ENCODE measurements at places on chromosomes 11 and 22.

GRCh38 chr11:105158436-105158835 is 18.9 kb upstream of the CARD18 start:
- DNase-seq: no peak

- no peak for DNase-seq
These were observed 50.5 kb downstream of the RBX1 start for GRCh38 chr22:41001722-41002122.

- DNase-seq: no peak
These were observed 3.2 kb upstream of the THY1 start for GRCh38 chr11:119426142-119426541.

DNA sequence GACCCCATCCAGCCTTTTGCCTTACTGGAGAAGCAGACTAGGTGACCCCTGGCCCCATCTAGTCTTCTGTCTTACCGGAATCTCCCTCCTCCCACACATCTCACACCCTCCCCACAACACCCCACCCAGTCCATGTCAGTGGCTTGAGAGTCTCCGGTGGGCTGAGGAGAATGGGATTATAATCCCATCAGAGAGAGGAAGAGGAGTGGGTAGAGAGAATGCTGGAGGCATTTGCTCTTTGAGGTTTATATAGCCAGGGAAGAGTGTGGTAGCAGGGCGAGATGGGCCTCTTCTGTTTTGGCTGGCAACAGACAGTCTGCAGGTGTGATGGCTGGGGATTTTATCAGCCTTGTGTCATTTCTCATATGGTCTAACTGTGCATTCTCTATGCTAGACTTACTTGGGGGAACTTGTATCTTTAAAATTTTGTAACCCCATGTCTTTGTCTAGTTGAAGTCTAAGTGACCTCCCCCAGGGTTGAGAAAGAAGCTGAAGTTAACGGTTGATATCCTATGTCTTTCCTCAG is 50.3 kb downstream of the GRAMD1B start:
- no peak for DNase-seq

DNA sequence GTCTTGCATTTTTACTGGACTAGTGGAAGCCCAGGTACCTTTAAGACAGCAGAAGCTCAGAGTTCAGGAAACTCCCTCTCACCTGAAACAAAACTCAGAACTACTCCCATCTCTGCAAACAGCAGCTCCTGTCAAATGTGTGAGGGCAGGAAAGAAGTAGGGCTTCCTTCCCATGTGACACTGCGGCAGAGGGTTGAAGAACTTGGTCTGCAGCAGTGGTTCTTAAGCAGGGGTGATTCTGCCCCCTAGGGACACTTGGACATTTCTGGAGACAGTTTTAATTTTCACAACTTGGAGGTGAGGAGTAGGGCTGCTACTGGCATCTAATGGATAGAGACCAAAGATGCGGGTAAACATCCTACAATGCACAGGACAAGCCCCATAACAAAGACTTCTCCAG is 63.4 kb downstream of the RCN1 start:
- no peak for DNase-seq

DNA sequence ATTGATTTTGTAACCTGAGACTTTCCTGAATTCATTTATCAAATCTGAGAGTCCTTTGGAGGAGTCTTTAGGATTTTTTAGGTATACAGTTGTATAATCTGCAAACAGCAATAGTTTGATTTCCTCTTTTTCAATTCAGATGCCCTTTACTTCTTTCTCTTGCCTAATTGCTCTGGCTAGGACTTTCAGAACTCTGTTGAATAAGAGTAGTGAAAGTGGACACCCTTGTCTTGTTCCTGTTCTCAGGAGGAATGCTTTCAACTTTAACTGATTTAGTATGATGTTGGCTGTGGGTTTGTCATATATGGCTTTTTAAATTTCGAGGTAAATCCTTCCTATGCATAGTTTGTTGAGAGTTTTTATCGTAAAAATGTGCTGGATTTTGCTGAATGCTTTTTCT is 227.4 kb downstream of the CSNK2A3 start:
- no peak for DNase-seq

- no peak for DNase-seq
These were observed 55.1 kb downstream of the DLG2 start for GRCh38 chr11:85572056-85572455.

DNA sequence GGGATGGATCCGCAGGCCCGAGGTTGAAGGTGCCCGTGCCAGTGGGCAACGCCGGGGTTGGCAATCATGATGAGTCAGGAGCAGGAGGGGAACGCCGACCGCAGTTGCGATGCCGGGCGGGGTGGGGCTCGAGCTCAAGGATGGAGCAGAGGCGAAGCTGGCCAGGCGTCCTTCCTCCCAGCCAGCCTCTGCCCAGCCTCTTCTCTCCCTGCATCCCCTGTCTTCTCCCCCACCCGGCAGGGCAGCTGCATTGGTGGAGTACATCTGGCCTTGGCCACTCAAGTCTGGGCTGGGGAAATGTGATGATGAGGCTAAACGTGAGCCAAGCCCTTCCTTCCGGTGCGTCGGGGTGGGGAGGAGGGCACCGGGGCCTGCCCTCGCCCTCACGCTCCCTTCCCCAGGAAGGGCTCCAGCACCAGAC is 3.9 kb downstream of the IFITM10 start:
- no peak for DNase-seq

- DNase-seq: no peak
These were observed 836.6 kb downstream of the NTM start for GRCh38 chr11:132206993-132207392.

DNA sequence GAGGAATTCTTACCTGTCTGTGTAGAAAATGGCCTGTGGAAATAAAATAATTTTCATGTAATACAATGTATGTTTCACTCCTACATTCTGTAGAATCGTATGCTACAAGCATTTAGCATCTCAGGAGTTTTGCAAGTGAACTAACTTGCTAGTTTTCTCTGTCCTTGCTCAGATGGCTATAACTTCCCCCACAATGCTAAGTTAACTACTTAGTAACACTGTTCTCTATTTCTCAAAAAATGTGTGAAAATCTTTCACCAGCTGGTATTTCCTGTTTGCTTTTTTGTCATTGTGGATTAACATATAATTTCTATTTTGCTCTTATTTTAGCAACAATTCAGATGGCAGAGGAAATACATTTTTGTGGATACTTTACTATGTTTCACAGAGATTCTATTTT is 4.4 kb downstream of the OR4S2 start:
- DNase-seq: no peak

DNA sequence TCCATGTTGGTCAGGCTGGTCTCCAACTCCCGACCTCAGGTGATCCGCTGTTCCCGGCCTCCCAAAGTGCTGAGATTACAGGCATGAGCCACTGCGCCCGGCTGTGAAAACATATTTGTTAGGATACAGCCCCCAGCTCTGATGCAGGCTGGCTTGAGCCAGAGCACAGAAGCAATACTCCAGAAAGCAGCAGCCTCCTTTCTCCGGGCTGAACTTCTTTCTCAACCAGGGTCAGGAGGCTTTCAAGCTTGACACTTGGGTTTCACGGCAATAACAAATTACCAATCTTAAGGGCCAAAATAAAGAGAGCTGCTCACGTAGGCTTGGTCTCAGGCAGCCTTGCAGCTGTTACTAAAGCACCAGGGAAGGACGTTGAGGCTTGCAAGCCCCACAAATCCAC is 10.8 kb upstream of the CECR2 start:
- no peak for DNase-seq

DNA sequence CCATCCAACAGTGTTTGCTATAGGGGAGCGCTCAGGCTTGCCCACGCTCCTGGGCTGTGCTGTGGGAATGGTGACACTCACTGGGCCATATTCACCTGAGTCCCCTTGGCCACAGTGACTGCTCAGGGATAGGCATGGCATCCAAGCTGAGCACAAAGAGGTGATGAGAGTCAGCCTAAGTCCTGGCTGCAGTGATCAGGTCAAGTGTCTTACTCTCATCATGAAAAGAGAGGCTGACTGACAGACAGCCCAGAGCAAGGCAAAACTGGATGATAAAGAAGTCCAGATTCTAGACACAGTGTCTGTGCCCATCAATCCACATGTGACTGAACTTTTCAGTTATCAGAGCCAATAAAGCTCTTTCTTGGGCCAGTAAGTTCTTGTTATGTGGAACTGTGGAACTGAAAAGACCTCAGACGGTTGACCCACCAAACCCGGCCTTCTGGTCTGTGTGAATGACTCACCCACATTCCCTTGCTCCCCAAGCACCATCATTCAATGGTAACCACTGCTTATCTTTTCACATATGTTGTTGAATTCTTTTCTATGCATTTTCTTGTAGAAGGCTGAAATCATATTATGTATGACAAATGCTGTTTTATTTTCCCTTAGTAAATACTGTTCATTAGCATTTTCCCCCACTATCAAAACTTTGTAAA is 43.2 kb upstream of the YPEL1 start:
- DNase-seq: no peak

GRCh38 chr11:79227767-79228755 is 212.8 kb downstream of the TENM4 start:
- DNase-seq: no peak

- DNase-seq: no peak
These were observed 27.9 kb downstream of the YPEL1 start for GRCh38 chr22:21707677-21708076.

DNA sequence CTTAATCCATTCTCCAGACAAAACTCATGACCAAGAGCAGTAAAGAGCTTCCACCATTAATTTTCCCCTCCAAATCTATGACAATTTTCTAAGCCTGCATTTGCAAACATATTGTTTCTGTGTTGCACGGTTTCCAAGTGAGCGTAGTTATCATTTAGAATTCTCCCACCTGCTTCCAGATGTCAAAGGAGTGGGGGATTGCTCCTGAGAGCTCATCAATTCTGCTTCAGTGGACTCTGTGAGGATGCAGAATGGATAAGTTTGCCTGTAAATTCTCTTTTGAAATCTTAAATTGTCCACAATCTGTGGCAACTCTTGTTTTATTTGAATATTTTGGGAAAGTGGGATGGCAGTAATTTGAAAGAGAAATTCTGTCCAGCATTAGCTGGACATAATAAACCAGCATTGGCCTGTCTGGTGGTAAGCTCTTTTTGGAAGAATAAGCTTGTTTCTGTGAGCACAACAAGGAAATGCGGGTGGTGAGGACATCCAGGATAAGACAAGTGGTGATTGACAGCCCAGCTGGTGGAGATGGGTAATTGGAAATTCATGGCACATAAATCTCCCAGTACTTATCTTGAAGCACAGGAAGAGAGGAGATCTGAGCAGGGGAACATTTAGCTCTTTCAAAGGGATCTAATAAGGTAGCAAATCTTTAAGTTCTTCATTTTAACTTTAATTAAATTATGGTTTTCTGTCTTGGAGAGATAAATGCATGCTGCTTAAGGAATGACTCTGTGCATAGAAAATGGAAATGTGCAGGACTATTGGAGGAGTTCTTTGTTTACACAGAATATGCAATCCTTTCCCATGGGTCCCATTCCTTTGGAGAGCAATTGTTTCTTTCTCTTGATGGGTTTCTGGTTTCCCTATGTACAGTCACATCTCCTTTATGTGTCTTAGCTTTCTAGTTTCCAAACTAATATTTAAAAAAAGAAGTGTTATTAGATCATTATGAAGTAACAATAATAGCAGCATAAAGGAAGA is 73.2 kb downstream of the FAT3 start:
- no peak for DNase-seq

GRCh38 chr11:66467756-66468155 is 1.1 kb downstream of the PELI3 start:
- no peak for DNase-seq

- DNase-seq: no peak
These were observed 1.2 kb upstream of the HSPA8 start for GRCh38 chr11:123062892-123063825.

- DNase-seq: no peak
These were observed 223.7 kb downstream of the DSCAML1 start for GRCh38 chr11:117573326-117573725.

- no peak for DNase-seq
These were observed 28.7 kb downstream of the SBF1 start for GRCh38 chr22:50445880-50446707.

GRCh38 chr11:1409108-1409851 is 19.5 kb downstream of the BRSK2 start:
- DNase-seq: no peak

GRCh38 chr22:42642806-42643633 is 2.6 kb upstream of the ATP5MGL start:
- DNase-seq: no peak

DNA sequence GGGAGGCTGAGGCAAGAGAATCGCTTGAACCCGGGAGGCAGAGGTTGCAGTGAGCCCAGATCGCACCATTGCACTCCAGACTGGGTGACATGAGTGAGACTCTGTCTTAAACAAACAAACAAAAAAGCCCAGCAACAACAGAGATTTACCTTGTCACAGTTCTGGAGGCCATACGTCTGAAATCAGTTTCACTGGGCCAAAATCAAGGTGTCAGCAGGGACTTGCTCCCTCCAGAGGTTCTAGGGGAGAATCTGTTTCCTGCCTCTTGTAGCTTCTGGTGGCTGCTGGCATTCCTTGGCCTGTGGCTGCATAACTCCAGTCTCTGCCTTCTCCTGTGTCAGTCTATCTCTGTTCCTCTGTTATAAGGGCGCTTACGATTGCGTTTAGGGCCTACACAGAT is 1.5 kb downstream of the DDX10 start:
- DNase-seq: no peak

GRCh38 chr11:78583889-78584288 is 9.2 kb upstream of the NARS2 start:
- DNase-seq: no peak

DNA sequence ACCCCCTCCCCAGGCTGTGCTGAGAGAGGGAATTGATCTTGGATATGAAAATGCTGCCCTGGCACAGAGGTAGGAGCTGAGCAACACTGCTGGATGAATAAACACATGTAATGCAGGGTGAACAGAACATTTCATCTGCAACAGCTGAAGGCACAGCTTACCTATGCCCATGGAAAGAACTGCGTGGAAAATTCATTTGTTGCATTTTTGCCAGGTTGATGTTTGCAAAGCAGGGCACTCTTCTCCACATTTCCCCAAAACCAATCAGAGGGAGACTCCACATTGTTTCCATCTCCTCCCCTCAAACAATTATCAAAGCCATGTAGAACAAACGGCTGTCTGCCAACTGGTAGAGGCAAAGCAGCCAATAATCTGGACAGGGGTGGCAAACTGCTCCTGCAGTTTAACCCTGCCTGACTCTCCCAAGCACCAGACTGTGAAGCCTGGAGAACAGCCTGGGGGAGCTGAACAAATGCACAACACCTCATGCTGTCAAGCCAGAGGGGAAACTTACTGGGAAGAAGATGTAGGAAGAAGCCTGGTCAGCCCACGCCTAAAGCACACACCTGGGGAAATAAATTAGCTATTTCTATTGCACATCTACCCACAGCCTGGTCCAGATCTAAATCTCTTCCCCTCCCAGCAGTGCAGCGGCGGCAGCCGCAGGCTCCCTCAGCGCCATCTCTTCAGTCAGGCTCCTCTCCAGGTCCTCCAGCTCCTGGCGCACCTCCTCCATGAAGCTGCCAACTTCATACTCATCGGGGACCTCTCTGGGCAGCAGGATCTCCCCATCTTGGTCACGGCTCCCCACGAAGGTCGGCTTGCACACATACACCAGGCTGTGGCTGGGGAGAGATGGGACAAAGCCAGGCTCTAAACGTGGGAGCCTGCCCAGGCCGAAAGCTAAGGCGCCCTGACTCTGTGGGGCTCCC is 44.3 kb downstream of the DKK3 start:
- DNase-seq: no peak

- DNase-seq: no peak
These were observed 100.6 kb downstream of the WNT7B start for GRCh38 chr22:45876136-45877035.

GRCh38 chr11:6357222-6357621 is 33.1 kb upstream of the SMPD1 start:
- DNase-seq: no peak
